ENCODE measurements at places on chromosomes 6 and 20.
A peak's percentile ranks its signal among the peaks of the same experiment; 100 is the strongest.

GRCh38 chr6:139109558-139109957, 25.3 kb upstream of the HECA start:
- peak; percentile 18 for DNase-seq

DNA sequence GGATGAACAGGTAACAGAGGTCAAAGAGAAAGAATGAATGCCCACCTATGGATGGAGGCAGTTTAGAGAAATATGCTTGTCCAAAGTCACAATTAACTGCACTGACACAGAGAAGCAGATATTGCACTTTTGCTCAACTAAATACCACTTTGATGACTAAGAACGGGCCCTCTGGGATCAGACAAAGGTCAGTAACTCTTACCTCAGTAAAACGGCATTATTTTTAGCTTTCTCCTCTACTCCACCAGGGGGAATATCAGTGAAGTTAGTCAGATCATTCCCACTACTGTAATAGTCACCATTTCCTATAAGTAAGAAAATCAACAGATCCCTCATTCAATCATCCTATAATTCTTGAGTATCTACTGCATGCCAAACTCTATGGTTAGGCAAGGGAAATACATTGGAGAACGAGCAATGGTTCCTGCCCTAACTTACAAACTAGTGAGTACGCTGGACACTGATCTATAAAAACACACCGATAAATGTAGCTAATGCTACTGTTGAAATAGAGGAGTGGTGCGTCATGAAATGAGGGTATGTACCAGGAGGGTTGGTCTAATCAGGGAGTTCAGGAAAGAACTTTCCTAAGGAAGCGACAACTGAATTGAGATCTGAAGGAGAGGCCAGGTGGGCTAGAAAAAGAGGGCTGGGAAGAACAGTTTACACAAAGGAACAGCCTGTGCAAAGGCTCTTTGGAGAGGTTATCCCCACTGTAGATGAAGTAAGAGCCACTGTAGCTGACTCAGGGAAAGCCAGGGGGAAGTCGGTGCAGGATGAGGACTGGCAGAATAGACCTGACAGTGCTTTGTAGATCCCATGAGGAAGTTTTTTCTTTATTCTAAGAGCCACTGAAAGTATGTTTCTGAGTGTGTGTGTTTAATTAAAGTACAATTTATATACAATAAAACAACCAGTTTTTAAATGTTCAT, 9.2 kb downstream of the ECI2 start:
- DNase-seq: no peak

GRCh38 chr6:87171938-87172633, 16.7 kb downstream of the ZNF292 start:
- no peak for DNase-seq

- no peak for DNase-seq
Measured at GRCh38 chr6:47924001-47924400, 142.2 kb downstream of the OPN5 start.

- DNase-seq: peak; percentile 29
Measured at GRCh38 chr6:150006961-150007464, 18.3 kb downstream of the RAET1L start.
